Iris pigment epithelial cell (primary cell): ENCODE measurements at places on chromosomes 16 and 17.

- peak; percentile 82 for DNase-seq
These were observed 16.0 kb upstream of the OR1F1 start for GRCh38 chr16:3171855-3172593.

DNA sequence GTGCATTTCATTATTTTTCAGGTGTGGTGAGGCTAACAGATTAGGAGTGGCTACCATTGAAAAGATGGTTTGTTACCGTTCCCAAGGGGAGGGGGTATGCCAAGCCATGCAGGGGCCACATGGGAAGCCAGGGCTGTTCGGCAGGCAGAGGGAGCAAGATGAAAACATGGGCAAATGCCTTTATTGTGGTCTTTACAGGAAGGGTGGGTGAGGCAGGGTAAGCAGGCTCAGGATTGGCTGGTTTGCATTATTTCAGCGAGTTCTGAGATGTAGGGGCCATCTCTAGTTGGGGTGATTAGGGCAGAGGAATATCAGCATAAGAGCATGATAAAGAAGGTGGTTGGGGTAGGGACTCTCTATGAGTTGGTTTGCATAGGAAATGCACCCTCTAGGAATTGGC lies 117.6 kb downstream of the CCT6B start:
- DNase-seq = no peak

DNA sequence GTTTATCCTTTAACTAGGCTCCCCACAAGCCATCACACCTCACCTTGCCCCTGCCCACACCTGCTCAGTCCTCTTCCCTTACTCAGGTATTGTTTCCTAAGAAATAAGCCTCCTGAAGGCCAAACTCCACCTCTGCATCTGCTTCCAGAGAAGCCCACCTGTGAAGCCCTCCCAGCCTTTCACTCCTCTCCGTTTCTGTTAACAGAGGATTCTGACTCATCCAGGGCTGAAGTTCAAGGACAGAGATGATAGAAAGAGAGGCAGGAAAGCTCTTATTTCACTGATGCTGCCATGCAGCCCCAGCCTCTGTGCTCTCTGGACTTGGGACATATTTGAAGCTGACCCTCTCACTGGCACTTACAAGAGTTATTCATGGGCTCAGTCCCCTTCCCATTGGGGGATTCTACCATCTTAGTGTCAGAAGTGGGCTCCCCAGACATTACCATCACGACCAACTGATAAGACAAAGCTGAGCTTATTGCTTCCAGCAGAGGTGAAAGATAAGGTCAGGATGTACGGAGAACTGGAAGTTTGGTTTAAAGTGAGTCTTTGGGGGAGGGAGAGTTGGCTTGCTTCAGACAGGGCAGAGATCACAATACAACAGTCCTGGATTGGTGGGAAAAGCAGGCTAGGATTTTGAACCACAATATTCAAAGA lies 35.3 kb upstream of the XYLT2 start:
- no peak for DNase-seq

GRCh38 chr17:5309851-5310250 lies 27.8 kb downstream of the RABEP1 start:
- no peak for DNase-seq

DNA sequence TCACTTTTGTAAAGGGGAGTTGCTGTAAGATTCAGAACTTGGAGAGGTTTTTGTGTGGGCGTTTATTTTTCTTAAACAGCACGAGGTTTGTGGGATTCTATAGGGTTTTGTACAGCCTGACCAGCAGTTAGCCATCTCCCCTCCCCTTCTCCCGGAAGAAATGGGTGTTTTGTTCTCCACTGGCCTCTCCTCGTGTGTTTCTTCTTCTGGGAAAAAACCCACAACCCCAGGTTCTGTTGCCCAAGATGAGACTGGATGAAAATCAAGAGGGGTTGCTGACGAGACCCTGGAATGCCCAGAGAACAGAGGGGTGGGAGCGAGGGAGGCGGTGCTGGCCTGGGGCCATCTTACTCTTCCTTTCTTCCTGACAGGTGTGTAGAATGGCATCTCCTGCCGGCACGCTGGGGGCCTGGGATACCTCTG lies 186.1 kb downstream of the MSI2 start:
- peak; percentile 80 for DNase-seq
